ENCODE measurements at places on chromosomes 6 and 20. TPM values are rescaled to one million over a fixed set of nuclear protein-coding genes. Genes with fewer than 3 reads are reported as not detected.

The HTR1E gene
- polyA plus RNA-seq, result not detected

The SMPDL3A gene
- 13.4 TPM for polyA plus RNA-seq

The PROKR2 gene
- polyA plus RNA-seq, result not detected

The SLC32A1 gene
- not detected for polyA plus RNA-seq

The DBNDD2 gene
- 33.8 TPM for polyA plus RNA-seq

The DNAH8 gene
- under 0.01 TPM for polyA plus RNA-seq
